ENCODE measurements at places on chromosomes 4 and X. TPM values are rescaled to one million over a fixed set of nuclear protein-coding genes. Genes with fewer than 3 reads are reported as not detected.

- no peaks in the 10 kb centered on the region for H3K4me1 ChIP-seq
- no peak overlapping the region for H3K4me3 ChIP-seq
- no peak for DNase-seq
- H3K36me3 ChIP-seq = no peaks in the 10 kb centered on the region
- no peaks in the 10 kb centered on the region for H3K27me3 ChIP-seq
These were observed 59.3 kb downstream of the AMMECR1 start for GRCh38 chrX:110258552-110258951.

DNA sequence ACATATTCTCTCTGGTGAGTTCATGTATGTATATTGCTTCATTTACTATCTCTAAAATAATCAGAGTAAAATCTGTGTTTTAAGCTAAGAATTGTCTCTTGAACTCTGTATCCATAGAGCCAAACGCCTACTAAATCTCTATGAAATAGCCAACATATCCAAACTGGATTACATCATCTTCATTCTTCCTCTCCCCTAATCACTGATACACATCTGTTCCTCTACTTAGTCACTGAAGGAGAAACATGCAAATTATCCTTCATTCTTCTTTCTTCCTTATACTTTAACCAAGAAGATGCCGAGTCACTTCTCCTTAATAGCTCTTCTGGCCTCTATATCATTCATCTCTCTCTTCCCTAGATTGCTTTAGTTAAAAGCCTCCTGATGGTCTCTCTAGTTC, 630.4 kb upstream of the FTHL17 start:
- no peak for DNase-seq
- no peak overlapping the region for H3K4me3 ChIP-seq
- no peak overlapping the region for H3K27ac ChIP-seq

DNA sequence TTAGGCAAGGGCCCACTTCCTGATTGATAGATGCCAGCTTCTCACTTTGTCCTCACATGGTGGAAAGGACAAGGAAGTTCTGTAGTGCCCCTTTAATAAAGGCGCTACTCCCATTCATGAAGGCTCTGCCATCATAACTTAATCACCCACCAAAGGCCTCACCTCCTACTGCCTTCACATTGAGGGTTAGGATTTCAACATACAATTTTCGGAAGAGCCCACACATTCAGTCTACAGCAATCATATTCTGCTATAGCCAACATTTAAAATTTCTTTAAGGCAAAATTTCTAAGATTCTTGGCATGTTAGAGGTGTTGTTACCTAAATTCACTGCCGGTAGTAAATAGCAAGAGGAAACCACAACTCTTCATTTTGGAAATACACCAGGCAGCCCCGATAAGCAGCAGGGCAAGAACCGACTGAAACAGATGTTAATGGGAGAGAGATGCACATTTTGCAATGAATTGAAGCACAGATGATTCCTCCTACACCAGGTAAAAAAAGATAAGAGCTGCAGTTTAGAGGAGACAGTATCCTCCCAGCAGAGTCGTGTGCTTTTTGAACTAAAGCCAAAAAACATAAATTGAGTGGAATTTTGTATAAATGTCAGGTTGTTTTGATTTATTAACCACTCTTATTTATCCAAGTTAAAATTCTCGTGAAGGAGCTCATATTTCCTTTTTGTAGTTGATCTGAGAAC, 594.9 kb downstream of the KCTD8 start:
- H3K27ac ChIP-seq = no peak overlapping the region
- no peak for DNase-seq
- no peak overlapping the region for H3K4me3 ChIP-seq
- no peaks in the 10 kb centered on the region for H3K4me1 ChIP-seq
- H3K36me3 ChIP-seq = no peaks in the 10 kb centered on the region
- H3K27me3 ChIP-seq = no peaks in the 10 kb centered on the region

DNA sequence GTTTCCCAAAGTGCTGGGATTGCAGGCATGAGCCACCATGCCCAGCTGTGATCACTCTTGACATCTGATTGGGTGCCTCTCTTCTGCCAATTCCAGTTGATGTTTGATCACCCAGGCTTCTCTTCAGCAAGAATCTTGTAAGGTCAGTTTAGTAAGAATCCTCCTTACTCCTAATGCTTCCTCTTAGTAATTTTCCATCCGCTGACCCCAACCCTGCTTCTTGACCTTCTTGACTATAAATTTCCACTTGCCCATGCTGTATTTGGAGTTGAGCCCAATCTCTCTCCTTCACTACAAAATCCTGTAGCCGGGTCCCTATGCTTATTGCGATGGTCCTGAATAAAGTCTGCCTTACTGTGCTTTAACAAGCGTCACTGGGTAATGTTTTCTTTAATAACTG, 75.4 kb downstream of the DDIT4L start:
- H3K27me3 ChIP-seq = no peaks in the 10 kb centered on the region
- no peak overlapping the region for H3K27ac ChIP-seq
- no peaks in the 10 kb centered on the region for H3K4me1 ChIP-seq
- no peaks in the 10 kb centered on the region for H3K36me3 ChIP-seq
- no peak for DNase-seq
- no peak overlapping the region for H3K4me3 ChIP-seq

DNA sequence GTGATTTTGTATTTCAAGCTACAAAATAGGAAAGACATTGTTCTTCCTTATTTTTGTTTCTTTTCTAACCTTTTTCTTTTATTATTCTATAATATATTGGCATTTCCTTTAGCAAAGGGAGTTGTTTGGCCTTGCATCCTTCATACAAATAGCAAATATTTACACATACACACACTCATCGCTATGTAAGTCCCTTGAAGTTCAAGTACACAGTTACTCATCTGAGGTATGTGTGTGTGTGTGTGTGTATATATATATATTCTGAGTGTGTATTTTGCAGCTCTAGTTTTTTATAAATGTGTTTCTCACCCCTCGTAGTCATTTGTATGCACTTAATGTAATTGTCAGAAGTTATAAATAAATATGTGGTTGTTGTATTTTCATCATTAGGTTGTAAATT, 724.8 kb upstream of the MAGEB2 start:
- H3K4me1 ChIP-seq = no peaks in the 10 kb centered on the region
- no peaks in the 10 kb centered on the region for H3K36me3 ChIP-seq
- no peaks in the 10 kb centered on the region for H3K27me3 ChIP-seq
- H3K4me3 ChIP-seq = no peak overlapping the region
- DNase-seq = no peak
- no peak overlapping the region for H3K27ac ChIP-seq

DNA sequence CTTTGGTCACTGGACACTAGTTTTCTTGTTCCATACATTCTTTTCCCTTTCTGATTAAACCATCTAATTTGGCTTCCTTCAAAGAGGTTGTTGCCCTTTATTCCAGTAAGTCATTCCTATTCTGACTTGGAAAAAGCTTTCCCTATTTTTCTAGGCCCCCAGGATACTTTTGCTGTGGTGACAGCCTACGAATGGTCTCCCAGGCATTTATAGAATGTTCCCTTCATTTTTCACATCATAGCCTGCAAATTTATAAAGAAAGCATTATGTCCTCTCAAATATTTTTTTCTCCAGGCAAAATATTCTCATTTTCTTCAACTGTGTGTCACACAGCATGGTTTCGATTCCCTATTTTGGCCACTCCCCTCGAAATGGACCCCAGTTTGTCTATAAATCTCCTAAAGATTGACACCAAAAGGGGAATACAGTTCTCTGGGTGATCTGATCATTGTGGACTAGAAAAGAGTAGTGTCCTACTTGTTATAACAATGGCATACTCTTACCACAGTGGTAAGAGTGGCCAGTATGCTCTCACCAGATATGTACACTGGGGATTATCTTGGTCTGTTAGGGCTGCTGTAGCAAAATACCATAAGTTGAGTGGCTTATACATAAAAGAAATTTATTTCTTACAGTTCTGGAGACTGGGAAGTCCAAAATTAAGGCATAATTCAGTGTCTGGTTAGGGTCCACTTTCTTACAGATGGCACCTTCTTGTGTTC, 41.5 kb upstream of the BMP2K start:
- DNase-seq = no peak
- no peak overlapping the region for H3K27ac ChIP-seq
- H3K36me3 ChIP-seq = no peaks in the 10 kb centered on the region
- no peak overlapping the region for H3K4me3 ChIP-seq

MAGED4 gene
- total RNA-seq = 10.2 TPM

GAGE13 gene
- not detected for total RNA-seq

DCAF4L1 gene
- under 0.01 TPM for total RNA-seq

TLR8 gene
- 4.6 TPM for total RNA-seq

SH2D1A gene
- total RNA-seq = 0.75 TPM
